HFF-Myc (cell line): ENCODE measurements at places on chromosomes 7 and 10.

DNA sequence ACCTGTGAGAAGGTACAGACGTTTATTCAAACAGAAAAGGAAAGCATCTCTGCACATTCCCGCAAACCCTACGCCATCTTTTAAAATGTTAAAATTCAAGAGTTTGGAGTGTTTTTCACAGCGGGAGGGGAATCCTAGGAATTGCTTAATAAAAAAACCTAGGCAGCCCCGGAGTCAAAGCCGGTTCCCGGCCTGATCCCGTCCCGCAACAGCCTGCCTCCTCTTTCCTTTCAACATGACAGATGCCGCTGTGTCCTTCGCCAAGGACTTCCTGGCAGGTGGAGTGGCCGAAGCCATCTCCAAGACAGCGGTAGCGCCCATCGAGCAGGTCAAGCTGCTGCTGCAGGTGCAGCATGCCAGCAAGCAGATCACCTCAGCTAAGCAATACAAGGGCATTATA, 123.0 kb upstream of the VSTM2A start:
- no peak for DNase-seq

- no peak for DNase-seq
Observed at GRCh38 chr10:104638861-104639589, 2.1 kb upstream of the SORCS3 start.

DNA sequence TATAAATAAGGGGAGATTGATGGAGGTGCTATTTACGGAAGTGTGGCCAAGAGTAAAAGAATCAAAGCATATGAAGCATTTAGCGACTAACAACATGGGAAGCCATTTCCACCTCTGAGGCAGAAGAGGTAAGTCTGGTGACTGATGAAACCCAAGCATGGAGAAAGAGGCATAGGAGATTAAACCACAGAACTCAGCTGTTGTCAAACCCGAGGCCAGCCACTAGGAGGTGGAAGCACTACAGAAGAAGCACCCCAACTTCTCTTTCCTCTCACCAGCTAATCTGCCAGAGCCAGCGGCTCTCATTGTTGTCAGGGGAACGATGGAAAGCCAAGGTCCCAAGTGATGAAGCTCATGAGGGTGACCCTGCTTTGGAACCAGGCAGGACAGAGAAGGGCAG, 19.6 kb upstream of the CNTNAP2 start:
- no peak for DNase-seq

DNA sequence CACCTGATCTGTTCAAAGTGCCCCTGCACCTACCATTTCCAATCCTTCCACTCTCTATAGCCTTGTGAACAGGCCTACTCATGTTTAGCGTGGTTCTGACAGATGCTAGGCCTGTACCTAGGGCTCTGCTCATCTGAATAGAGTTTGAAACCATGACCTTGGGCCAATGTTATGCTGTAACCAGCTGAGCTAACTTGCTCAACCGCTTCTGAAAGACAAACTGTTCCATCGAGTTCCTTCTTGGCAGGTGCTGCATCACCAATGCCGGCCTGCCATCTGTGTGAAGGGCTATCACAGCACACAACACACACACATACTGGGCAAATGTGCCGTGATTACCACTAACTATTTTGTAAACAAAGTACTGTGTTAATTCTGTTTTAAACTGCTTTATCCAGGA, 419.0 kb upstream of the GALNT17 start:
- DNase-seq, result no peak

GRCh38 chr7:74093671-74094223, 10.1 kb downstream of the LIMK1 start:
- no peak for DNase-seq

DNA sequence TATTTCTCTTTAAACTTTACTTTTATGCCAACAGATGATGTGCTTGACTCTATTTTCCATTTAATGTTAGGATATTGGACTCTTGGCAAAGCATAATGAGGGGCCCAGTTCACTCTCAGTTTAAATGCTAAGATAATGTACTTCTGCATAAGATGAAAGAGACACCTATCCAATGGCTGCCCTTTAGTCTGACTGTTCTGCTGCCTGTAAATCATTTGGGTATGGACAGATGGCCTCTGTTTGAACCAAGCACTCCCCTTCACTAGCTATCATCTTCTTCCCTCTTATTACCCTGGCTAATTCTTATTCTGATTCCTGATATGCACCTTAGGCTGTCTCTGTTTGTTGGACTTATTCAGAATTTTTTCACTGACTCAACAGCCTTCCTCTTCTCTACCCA, 72.1 kb downstream of the SEM1 start:
- DNase-seq, result no peak

- DNase-seq, result no peak
Observed at GRCh38 chr7:2706685-2707126, 18.7 kb downstream of the AMZ1 start.

- no peak for DNase-seq
Observed at GRCh38 chr10:121444520-121445165, 153.6 kb downstream of the FGFR2 start.

- DNase-seq, result no peak
Observed at GRCh38 chr10:105967256-105967655, 1197.2 kb downstream of the SORCS1 start.

- DNase-seq, result no peak
Observed at GRCh38 chr10:84243759-84244158, 1.1 kb upstream of the RGR start.

DNA sequence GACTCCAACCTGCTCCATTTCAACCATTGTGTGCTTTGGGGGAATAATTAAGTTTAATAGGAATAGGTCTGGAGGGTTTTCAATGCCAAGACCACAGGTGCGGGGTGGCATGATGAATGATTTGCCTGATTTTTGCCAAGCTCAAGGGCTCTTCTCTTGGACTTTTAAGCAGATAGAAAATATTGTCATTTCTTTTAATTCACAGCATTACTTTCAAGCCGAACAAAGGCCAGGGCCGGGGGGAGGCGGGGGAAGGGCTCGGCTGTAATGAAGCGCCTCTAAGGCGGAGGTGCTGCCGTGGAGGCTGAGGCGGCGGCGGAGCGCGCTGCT, 6.5 kb downstream of the PTF1A start:
- no peak for DNase-seq

GRCh38 chr10:58477122-58477521, 35.5 kb upstream of the BICC1 start:
- no peak for DNase-seq

GRCh38 chr7:5797716-5798115, 16.3 kb upstream of the RNF216 start:
- no peak for DNase-seq

DNA sequence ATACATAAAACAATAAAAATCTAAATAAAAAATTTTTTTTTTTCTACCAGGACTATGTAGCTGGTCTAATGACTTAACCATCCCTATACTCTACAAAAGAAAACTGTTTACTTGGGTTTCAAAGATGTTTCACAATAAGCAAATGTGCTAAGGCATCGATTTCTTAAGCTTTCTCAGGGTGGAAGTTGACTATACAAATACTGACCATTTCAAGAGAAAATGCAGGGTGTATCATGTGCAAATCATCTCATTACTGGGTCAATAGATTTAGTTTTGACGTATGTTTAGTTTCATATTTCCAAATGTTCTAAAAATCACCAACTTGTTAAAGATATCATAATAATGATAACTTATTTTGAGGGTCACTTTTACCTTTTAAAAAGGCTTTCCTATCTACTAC, 7.5 kb downstream of the NRP1 start:
- DNase-seq, result no peak

DNA sequence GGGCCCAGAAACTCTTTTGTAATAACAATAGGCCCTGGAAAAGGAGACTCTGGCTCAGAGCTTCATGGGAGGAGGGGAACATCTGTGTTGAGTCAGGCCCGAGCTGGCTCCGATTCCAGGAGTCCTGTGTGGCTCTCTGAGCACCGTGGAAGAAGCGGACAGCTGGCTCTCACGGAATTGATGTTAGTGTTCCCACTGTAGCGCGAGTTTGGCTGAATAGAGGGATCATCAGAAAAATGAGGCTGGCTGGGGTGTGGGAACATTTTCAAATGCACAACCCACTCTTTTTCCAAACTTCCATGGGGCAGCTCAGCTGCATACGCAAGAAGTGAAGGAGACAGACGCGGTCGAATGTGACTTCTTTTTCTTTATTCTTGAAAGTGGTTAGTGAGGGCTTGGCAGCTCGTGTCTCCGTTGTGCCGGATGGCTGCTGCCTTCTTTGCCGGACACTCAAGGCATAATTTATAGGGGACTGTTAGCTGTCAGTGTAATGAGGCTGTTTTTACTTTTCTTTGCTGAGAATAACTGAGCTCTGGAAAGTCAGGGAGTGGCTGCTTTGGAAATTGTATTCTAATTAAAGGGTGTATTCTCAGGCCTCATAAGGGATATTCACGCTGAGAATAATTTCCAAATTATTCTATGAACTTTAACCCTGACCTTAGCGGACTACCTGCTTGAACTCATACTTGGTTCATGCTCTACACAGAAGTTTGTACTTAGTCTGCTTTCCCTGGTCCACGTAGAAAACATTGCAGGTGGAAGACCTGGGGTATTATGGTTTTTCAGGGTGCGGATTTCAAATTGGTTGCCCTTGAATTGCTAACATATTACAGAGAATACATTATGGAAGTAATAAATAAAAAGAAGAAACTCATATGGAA, 23.1 kb downstream of the MDFIC start:
- peak; percentile 84 for DNase-seq

- no peak for DNase-seq
Observed at GRCh38 chr10:72612203-72612826, 13.6 kb downstream of the MICU1 start.

GRCh38 chr7:22549667-22550513, 49.9 kb upstream of the STEAP1B start:
- no peak for DNase-seq

DNA sequence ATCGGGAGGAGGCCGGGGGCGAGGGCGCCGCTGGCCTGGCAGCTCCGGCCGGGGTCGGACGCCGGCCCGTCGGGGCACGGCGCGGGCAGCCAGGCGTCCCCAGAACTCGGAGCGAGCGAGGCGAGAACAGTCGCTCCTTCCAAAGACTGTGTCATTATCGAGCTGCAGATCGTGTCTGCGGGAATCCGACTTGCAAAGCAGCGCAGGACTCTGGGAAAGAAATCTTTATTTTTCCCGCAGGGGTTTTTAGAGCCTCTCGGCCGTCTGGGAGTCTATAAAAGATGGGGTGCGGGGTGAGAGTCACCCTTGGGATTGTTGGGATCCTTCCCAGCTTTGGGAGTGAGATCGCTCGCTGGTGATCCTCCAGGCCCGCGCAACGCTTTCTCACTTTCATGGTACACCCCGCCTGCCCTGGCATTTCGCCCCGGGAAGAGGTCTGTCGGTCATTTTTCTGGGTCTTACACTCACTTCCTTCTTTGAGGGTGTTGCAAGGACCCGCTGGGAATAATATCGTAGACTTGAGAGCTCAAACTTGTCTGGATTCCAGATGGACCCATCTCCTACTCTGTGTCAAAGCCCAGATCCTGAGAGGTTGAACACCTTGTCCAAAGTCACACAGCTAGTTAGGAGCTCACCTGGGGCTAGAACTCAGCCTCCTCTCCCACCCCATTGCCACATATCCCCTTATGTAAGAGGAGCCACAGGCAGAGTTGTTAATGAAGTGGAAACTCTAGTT, 1.0 kb downstream of the UBTD1 start:
- DNase-seq, result no peak

DNA sequence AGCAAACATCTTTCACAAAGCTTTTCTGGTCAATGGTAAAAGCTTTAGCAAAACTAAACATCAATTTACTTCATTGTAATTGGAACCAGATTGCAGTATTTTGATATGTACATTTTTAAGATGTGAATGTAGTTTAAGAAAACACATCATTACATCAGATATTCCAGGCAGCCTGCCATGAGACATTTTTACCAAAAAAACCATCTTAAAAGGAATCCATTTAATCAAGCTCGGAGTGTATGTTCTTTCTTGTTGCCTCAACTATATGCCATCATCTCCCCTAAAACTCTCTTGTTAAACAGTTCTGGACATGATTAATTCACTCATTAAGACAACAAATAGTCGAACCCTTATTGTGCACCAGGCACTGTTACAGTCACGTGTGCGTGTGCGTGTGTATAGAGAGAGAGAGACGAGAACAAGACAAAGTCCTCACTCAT, 97.5 kb downstream of the UBE2H start:
- DNase-seq, result peak; percentile 86

DNA sequence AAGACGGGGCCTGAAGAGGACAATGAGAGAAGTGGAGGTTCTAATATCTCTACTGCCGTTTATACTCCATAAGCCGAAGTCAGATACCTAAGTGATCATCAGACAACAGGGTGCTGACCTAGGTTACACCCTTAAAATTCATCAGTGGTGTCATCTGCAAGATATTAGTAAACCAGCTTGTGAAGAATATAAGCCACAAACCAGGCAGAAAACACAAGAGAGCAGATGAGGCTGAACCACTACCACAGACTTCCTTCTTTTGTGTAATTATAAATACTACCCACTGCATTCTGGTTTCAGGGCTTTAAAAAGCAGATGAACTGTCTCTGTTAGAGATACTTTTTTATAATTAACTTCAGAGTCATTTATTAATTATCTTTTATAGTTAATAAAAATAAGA, 69.0 kb upstream of the LRRC17 start:
- no peak for DNase-seq

- DNase-seq, result no peak
Observed at GRCh38 chr7:24912874-24913514, 67.0 kb downstream of the OSBPL3 start.
